Activated T-helper 2 cell treated with anti-CD3 and anti-CD28 coated beads, Interferon-gamma antibody, Interleukin-2, Interleukin-4, amounts not matched to agents 10 μg/mL and 5 μg/mL and 100 μg/mL, durations not matched to agents 14 hours and 24 hours and 36 hours (primary cell): ENCODE measurements at places on chromosomes 16 and 17. TPM values are rescaled to one million over a fixed set of nuclear protein-coding genes. Genes with fewer than 3 reads are reported as not detected.

- H3K27me3 ChIP-seq: peaks cover 31% of the 10 kb centered on the region
- no peaks in the 10 kb centered on the region for H3K36me3 ChIP-seq
- no peak for DNase-seq
- peaks cover 25% of the 10 kb centered on the region for H3K4me1 ChIP-seq
- H3K27ac ChIP-seq: no peak overlapping the region
- H3K4me3 ChIP-seq: no peak overlapping the region
Measured at GRCh38 chr16:68379472-68380347, 68.6 kb downstream of the SMPD3 start.

DNA sequence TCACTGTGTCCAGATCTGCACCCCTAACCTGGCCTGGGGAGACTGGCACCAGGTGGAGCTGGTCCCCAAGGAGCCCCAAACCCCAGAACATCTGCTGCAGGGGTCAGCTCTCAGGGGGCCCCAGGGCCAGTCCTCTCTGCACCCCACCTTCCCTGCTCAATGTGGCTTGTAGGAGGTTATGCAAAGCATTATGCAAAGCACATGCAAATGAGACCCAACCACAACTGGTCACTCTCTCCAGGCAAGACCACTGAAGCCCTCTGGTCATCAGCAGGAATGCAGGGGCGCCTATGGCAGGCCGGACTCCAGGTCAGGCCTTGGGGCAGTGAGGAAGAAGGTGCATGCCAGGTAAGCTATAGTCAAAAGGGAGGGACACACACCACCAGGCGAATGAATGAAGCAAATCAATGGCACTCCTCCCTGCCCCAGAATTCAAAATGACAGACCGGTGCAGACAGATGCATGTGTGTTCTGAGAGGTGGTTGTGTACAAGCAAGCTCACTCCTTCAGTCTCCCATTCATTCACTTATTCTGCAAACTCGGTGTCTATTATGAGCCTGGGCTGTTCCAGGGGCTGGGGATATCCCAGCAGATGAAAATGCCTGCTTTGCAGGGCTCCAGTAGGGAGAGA lies 48.0 kb downstream of the TMEM235 start:
- H3K4me1 ChIP-seq: peaks cover 4% of the 10 kb centered on the region
- no peak overlapping the region for H3K4me3 ChIP-seq
- no peak for DNase-seq
- H3K36me3 ChIP-seq: no peaks in the 10 kb centered on the region
- peaks cover 2% of the 10 kb centered on the region for H3K27me3 ChIP-seq
- H3K27ac ChIP-seq: peak overlapping the region; percentile 22

KRTAP4-1 gene
- not detected in 2 replicates for total RNA-seq

GRCh38 chr16:75837681-75838080 lies 111.4 kb upstream of the CPHXL start:
- no peak overlapping the region for H3K4me3 ChIP-seq
- DNase-seq: no peak
- no peak overlapping the region for H3K27ac ChIP-seq
- H3K4me1 ChIP-seq: no peaks in the 10 kb centered on the region

- no peak overlapping the region for H3K27ac ChIP-seq
- H3K4me1 ChIP-seq: peaks cover 2% of the 10 kb centered on the region
- DNase-seq: no peak
Measured at GRCh38 chr17:82665217-82665616, 17.0 kb upstream of the WDR45B start.
